Posterior vena cava (tissue), 2 donors: ENCODE measurements at places on chromosomes 2 and 18.

GRCh38 chr2:157076526-157077161 lies 180.9 kb upstream of the GALNT5 start:
- no peak for DNase-seq

DNA sequence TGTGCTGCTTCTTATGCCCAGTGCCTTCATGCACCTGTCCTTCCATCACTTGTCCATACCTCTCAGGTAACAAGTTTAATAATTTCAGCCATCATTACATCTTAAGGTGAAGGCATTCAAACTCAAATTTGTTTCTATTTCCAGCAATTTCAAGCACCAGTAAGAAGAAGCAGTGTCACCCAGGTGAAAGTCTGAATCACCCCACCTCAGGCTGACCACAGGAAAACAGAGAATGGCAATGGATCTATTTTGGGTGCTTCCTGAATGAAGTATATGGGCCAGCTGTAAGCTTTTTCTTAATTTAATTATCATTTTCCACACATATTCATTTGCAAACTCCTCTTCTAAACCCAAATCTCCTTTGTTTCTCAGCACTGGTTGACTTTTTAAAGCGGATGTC lies 372.7 kb upstream of the SOX11 start:
- DNase-seq, result no peak

GRCh38 chr2:180196419-180196977 lies 189.4 kb upstream of the CWC22 start:
- DNase-seq, result no peak

DNA sequence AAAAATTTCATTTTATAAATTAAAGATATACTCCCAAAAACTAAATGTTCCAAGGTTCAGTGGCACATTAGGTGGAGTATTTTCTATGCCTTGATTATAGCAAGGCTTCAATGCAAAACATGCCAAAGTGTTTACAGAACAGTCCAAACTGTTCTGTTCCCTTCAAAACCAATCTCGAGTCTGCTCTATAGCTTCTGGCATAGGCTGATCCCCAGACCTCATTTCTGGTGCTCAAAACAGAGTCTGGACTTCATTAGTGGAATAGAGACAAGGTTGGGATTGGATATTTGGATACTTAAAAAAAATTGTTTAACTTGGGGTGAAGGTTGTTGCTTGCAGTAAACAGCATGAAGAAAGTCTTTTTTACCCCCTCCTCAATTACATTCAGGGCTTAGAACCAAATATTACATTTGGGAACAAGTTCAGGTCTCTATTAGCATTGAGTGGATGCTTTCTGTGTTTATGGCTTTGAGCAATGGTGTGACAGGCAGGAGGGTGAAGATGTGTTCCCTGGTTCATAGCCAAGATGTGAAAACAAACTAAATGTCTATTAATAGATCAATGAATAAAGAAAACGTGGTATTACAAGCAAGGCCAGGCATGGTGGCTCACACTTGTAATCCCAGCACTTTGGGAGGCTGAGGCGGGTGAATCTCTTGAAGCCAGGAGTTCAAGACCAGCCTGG lies 208.1 kb upstream of the RND3 start:
- no peak for DNase-seq
